ENCODE measurements at places on chromosomes 6 and 20. TPM values are rescaled to one million over a fixed set of nuclear protein-coding genes. Genes with fewer than 3 reads are reported as not detected.

EYS gene
- not detected for total RNA-seq

- DNase-seq = no peak
Measured at GRCh38 chr6:79964607-79965081, 17.3 kb upstream of the ELOVL4 start.

GRCh38 chr6:4017834-4018170 is 61.1 kb downstream of the FAM217A start:
- DNase-seq = no peak

DNA sequence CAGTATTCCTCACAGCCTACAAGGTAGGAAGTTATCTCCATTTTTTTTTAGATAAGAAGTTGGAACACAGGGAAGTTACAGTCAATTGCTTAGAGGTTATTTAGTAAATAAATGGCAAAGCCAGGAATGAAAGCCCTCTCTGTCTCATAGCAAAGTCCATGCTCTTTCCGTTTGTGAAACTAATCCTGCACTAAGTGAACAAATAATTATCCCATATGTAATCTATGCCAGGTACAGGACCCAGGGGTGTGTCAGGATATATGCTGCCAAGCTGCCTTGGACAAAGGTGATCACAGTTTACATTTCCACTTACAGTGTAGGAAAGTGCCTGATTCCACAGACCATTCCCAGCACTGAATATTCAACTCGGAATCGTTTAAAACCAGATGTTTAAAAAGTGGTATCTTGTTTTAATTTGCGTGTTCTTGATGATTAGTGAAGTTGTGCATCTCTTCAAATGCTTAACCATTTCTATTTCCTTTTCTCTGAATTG is 13.6 kb upstream of the GMDS start:
- DNase-seq = no peak

ARHGAP40 gene
- total RNA-seq = not detected

DNA sequence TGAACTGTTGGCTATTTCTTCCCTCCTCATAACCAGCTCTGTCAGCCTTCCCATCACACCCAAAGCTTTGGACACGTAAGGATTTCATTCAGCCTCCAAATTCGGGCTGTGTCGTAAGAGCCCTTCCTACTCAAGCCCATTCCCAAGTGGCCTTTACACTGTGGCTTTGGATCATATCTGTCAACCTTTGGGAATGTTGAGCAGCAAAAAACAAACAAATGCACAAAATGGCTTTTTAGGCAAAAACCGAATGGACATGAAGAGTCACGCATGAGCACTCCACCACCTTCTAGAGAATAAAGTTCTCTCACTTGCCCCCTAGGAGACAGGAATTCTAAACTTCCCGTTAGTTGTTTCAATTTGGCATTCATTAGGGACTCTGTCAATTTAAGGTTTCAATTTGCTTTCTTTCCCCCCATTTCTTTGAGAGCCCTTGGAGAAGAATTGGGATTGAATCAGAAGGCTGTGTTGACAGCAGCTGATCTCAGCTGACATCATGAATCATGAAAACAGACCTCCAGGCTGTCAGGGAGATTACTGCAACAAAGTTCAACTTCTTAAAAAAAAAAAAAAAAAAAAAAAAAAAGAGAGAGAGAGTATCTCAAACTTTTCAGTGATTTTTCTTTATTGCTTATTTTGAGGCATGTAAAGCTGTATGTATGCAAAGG is 110.3 kb downstream of the BCAS1 start:
- DNase-seq = no peak

MAS1 gene
- total RNA-seq = not detected

DNA sequence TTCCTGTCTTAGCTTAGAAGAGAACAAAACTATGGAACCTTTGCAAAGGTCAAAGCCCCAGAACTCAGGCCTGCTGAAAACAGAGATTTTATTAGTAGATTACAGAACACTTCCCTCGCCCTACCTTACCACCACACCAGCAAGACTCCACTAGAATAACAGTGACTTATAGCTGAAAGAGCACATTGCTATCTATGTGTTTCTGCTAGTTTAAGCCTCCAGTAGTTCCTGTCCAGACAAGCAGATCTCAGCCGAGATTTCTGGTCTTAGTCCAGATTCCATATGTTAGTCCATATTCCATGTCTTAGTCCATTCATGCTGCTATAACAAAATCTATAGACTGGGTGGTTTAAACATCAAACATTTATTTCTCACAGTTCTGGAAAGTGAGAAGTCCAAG is 412.3 kb upstream of the ID4 start:
- DNase-seq = no peak

MUC21 gene
- total RNA-seq = not detected

SIM1 gene
- total RNA-seq = not detected

DNA sequence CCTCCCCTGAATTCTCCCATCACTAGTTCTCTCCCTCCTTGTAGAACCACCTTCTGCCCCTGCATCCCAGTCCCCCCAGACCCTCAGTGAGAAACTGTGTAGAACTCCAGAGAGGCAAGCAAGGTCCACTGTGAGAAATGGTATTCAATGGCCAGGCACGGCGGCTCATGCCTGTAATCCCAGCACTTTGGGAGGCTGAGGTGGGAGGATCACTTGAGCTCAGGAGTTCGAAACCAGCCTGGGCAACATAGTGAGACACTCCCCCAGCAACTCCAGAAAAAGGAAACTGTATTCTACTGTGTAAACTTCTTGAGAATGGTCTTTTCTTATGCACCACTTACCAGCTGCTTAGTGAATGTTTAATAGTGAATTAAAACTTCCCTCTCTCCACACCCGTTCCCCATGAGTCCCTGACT is 8.2 kb upstream of the CD83 start:
- no peak for DNase-seq

DNA sequence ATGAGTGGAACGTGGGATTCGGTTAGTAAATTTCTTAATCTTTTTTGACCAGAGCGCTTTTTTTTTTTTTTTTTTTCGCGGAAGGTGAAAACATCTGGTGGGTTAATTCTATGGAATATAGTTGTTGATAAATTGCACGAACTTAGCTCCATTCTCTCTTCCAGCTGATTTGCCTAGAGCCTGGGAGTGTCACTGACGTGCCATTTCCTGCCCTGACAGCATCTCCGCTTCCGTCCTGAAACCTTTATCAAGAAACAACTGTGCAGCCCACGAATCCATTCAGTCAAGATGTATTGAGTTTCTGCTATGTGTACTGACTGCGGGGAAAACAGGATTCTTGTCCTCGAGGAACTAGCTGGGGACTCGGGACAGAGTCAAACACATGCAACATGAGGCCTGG is 59.5 kb upstream of the TGM3 start:
- no peak for DNase-seq

DNA sequence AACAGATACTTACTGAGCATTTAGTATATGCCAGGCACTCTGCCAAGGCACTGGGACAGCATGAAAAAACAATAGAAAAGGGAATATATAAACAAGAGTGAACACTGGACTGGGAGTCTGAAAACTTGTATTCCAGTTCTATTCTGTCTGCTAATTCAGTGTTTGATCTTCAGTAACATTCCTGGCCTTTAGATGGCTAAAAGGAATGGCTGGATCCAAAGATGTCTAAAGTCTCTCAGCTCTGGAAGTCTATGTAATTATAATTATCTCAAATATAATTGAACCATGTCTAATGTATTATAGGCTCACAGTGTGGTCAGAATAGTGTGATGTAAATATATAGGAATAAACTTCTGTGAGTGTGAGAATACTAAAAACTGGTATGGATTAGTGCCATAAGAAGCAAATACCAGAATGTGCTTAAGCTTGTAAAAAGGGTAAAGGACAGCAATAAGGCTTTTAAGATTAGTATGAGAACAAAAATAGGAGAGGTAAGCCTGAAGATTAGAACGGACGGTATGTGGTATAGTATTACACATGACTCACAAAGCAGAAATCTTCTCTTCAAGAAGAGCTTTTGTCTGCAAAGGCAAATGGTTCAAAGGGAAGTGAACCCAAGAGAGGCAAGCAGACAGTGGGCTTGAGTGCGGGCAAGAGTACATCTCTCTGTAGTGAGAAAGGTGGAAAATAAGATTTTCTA is 68.5 kb downstream of the TMEM200A start:
- no peak for DNase-seq

- DNase-seq = no peak
Measured at GRCh38 chr6:36688739-36689075, 8.9 kb upstream of the RAB44 start.

DNA sequence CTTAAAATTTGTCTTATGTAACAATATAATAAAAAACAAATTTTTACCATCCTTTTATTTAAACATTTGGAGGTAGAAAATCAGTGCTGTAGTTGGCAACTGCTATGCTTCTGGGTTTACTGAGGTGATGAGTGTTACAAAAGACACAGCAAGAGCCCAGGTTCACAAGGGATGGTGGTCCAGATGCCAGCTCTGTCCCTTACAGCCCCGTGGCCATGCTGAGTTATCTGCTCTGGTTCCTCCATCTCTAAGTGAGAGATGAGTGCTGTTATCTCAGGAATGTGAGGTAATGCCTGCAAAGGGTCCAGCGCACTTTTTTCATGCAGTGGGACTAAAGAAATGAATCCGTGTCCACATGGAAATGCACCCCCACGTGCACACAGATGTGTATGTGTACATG is 17.8 kb downstream of the SYNDIG1 start:
- DNase-seq = no peak

DNA sequence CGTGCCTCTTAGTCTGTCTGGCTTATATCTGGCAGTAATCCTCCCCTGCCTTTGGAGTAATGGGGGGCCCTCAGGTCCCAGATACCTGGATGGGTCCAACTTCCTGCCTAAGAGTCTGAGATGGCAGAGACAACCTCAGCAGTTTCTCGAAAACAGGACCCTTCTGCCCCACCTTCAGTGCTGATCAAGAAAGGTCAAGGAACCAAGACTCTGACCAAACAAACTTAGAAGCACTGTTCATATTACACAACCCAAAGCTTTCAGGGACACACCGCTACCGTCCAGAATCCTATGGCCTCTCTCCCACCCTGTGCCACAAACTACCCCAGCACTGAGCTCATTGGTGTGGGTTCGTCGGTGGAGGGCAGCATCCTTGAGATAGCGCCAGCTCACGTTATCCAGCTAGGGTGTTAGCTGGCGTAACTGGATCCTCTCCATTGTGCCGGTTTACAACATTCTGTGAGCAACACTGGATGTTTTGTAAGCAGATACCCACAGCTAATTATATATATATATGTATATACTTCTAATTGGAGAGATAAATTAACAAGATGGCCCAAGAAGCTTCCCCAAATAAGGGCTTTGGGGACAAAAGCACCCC is 7.6 kb upstream of the TMC2 start:
- no peak for DNase-seq

TFAP2A gene
- not detected for total RNA-seq

DNA sequence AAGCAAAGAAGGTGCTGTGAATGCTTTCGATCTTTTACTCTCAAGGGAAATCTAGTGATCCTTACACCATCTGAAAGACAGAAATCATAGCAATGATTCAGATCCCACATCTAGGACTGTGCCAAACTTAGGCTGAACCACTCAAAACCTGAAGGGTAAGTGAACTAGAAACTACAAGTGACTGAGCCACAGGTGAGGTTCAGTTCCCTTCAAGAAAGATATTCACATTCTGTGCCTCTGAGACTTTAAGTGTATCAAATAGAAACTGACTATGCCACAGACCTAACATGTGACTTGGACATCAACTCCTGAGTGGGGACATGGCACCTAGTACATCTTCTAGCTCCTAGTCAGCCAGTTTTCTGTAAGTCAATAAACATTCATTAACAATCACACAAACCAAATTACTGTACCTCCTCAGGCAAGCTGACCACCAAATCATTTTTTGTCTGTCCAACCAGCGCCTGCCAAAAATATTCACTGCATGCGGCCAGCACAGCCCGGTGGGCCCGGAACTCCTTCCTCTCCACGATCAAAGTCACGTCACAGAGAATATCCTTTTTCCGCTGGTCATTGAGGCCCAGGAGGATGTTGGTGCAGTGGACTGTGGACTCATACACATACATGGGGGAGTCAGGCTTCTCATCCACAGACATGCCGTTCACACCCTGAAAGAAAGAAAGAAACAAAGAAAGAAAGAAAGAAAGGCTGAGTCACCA is 114.1 kb downstream of the GJA10 start:
- DNase-seq = no peak

GRCh38 chr6:85516168-85516567 is 66.3 kb downstream of the NT5E start:
- no peak for DNase-seq

GRCh38 chr6:41371992-41372831 is 36.8 kb downstream of the NCR2 start:
- peak; percentile 70 for DNase-seq

DNA sequence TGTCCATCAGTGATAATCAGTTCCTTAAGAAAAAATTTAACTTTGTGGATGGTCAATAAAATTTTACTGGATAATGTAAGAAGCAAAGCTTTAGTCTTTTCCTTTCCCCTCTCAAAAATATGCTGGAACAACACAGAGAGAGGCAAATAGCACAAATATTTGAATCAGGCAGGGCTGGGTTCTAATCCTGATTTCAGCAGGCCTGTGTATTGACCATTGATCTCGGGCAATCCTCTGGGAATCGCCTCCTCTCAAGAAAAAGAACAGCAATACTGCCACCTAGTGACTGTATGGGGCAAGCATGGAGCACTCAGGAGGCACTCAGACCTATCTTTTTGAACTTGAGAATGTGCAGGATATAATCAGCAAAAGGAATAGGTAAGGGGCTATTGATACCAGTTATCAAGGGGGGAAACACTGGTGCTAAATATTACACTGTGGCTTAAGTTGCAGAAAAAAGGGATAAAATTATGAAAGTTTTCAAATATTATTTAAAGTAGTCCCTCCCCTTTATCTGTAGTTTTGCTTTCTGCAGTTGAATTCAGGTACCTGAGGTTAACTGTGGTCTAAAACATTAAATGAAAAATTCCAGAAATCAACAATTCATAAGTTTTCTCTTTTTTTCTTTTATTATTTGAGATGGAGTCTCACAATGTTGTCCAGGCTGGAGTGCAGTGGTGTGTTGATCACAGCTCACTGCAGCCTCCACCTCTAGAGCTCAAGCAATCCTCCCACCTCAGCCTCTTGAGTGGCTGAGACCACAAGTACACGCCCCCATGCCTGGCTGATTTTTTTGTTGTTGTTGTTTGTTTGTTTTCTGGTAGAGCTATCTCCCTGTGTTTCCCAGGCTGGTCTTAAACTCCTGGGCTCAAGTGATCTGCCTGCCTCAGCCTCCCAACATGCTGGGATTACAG is 91.8 kb upstream of the NHSL1 start:
- DNase-seq = peak; percentile 60

DNA sequence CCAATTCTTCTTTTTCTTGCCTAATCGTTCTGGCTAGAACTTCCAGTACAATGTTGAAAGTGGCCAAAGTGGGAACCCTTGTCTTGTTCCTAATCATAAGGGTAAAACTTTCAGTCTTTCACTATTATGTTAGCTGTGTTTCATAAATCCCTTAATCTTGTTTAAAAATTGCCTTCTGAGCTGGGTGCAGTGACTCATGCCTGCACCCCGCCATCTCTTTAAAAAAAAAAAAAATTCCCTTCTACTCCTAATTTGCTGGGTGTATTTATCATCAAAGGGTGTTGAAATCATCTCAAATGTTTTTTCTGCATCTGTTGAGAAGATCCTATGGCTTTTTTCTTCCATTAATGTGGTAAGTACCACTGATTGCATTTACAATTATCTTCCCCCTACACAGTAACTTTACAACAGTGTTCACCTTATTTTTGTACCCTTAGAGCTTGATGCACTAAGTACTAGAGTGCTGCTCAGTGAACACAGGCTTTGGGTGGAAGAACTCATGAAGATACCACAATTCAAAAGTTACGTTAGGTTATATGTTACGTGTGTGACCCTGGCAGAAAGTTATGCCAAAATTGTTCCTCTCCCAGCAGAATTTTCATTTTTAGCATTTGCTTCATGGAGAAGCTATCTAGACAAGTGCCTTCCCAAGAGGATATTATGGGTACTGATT is 9.7 kb downstream of the SNRPB start:
- DNase-seq = no peak

- DNase-seq = no peak
Measured at GRCh38 chr20:47118206-47118605, 223.6 kb downstream of the EYA2 start.

JPH2 gene
- total RNA-seq = 0.17 TPM
